HT-29 (cell line): ENCODE measurements at places on chromosomes 6 and 20.
A peak's percentile ranks its signal among the peaks of the same experiment; 100 is the strongest.

GRCh38 chr6:37819802-37820717, 533 bp downstream of the ZFAND3 start:
- DNase-seq: peak; percentile 54

GRCh38 chr6:17269840-17270239, 11.3 kb upstream of the RBM24 start:
- DNase-seq: no peak

GRCh38 chr6:109236115-109237076, 141.1 kb downstream of the CEP57L1 start:
- peak; percentile 40 for DNase-seq

DNA sequence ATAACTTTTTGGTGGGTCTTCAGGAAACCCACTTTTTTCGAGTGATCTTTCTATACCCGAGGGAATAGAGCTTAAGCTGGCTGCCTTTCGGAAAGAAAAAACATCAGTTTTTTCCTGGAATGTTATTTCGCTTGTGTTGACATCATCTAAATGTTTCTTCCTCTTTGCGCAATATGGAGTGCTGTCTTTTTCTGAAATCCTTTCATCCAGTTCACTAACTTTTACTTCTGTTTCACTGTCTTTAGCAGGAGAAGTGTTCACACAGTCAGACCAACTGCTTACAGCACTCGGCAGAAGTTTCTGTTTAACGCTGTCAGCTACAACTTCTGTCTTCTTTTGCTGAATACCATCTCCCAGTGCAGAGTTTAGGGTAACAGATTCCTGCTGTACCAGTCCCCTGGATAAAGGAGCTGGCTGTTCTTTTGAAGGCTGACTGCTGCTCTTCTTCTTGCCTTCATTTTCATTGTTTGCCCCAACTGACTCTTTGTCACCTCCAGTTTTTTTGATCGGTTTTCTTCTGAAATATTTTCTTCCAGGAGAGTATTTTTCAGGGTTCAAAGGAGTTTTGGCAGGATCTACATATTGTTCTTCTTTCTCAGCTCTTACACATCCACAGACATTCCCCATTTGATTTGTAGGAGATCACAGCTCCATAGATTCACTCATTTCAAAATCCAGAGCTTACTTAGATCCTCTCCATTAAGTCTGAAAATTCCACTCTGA, 50.0 kb upstream of the DST start:
- DNase-seq: peak; percentile 66

- no peak for DNase-seq
Observed at GRCh38 chr20:17710379-17711266, 10.9 kb downstream of the BANF2 start.

- DNase-seq: no peak
Observed at GRCh38 chr6:36018339-36018738, 6.1 kb downstream of the SLC26A8 start.

GRCh38 chr6:110938171-110938570, 20.3 kb upstream of the GTF3C6 start:
- DNase-seq: no peak

GRCh38 chr6:150541576-150541975, 58.1 kb upstream of the PLEKHG1 start:
- no peak for DNase-seq

- DNase-seq: no peak
Observed at GRCh38 chr6:34973547-34974248, 84.6 kb downstream of the ANKS1A start.
